ENCODE measurements at places on chromosomes 5 and 9.

- peak; percentile 6 for DNase-seq
Measured at GRCh38 chr9:8168916-8169438, 369.4 kb upstream of the DMAC1 start.

DNA sequence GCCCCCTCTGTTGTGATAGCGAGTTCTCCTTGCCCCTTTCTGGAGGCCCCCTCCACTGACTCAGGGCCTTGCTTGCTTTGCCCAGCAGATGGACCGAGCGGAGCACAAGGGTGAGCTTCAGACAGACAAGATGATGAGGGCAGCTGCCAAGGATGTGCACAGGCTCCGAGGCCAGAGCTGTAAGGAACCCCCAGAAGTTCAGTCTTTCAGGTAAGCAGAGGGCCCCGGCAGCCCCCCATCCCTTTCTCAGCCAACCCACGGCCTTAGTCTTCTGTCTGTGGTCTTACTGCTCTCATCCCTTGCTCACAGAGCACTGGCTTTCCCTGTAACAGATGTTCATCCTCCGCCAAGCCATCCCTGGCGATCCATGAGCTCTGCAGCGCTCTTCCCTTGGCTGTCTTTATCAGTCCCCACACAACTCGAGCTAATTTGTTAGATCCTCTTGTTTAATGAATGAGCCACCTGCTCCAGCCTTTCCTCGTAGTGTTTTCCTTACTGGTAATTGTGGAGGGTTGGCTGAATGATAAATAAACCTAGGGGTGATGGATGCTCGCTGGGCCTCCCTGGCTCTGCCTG, 18.4 kb upstream of the RARS1 start:
- DNase-seq: no peak

GRCh38 chr9:34114436-34114835, 12.1 kb downstream of the DCAF12 start:
- no peak for DNase-seq

DNA sequence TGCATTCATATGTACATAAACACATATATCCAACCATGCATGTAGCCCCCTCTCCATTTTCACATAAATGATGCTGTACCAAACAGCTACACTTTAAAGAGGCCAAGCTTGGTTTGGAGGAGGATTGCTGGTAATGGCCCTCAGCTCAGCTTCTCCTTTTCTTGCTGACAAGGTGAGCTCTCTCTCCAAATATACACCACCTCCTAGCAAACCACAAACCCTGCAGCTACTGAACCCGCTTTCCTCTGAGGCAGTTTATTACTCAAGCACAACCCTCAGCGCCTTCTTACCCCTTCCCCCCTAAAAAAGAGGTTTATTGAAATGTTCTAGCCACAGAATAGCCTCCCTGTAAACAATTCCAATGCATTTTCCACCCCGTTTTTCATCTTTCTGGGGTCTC, 54.0 kb downstream of the ALG2 start:
- no peak for DNase-seq

GRCh38 chr5:35230038-35230611, at the start of gene PRLR:
PRLR (minus strand) TSS chr5:35230487; CDS start chr5:35089620, 140,867 bp downstream.
- peak; percentile 76 for DNase-seq
